T-helper 17 cell (primary cell): ENCODE measurements at places on chromosomes 3 and 15. TPM values are rescaled to one million over a fixed set of nuclear protein-coding genes. Genes with fewer than 3 reads are reported as not detected.

The EDEM1 gene
- 111 TPM for total RNA-seq

The PLSCR2 gene
- not detected for total RNA-seq

The PLA2G4B gene
- 23.1 TPM for total RNA-seq

The CCR1 gene
- total RNA-seq = 0.47 TPM

The RARB gene
- not detected for total RNA-seq

The PRSS50 gene
- total RNA-seq = not detected

The EFHB gene
- 0.68 TPM for total RNA-seq

The GLDN gene
- total RNA-seq = not detected

The ZIC1 gene
- total RNA-seq = not detected

DNA sequence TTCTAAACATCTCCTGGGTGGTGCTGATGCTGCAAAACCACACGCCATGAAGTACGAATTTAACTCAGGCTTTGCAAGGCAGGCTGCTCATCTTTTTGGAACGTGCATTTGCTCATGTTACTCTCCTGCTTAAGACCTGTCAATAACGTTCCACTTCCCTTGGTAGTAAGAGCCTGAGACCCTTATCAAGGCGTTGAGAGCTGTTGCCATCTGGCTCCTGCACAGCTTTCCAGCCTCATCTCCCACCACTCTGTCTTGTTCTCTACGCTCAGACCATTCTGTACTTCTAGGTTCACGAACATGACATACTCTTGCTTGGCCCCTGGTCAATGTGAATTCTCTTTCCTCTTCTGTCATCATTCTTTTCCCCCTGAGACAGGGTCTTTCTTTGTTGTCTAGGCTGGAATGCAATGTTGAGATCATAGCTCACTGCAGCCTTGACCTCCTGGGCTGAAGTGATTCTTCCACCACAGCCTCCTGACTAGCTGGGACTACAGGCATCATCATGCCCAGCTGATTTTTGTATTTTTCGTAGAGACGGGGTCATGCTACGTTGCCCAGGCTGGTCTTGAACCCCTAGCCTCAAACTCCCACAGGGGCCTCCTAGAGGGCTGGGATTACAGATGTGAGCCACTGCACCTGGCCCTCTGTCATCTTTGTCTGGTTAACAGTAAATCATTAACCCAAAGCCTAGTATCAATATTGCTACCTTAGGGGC lies 202.8 kb downstream of the CADPS start:
- no peak for DNase-seq

GRCh38 chr15:29925227-29926082 lies 103.2 kb upstream of the TJP1 start:
- no peak for DNase-seq

- DNase-seq = peak; percentile 72
These were observed at the start of gene CMTM6 for GRCh38 chr3:32502118-32502945. Gene CMTM6, minus strand, starts transcription at chr3:32502852. Its CDS starts 107 bp downstream, at chr3:32502745.

- no peak for DNase-seq
These were observed 15.2 kb downstream of the SSUH2 start for GRCh38 chr3:8629151-8630021.

GRCh38 chr15:45921376-45921775 lies 286.5 kb downstream of the SQOR start:
- no peak for DNase-seq

DNA sequence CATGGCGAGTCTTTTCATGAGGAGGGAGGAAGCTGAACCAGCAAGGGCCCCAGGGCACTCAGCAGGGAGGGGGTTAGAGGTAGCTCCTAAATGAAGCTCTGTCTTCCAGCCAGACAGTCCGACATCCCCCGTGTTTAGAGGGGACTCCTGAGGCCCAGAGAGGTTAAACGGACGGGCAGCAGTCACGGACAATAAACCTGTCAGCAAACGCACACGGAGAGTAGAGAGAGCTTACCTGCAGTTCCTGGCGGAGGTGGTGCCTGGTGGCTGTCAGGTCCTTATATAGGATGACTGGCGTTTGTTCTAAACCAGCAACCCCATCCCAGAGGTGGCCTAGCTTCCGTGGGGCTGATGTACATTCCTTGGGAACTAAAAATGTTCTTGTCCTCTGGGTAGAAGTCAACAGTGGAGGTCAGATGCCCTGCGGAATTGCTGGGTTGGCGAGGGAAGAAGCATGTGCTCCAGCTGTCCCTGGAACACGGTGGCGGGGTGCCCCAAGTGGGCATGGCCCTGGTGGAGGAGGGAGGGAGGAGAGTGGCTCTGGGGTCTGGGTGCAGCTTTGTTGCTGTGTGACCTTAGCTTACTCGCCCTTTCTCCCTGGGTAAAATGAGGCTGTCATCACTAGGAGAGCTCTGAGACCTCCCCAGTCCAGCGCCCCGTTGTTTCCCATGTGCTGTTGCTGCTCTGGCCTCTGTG lies 2.1 kb downstream of the GHRL start:
- DNase-seq = no peak

- no peak for DNase-seq
These were observed 12.0 kb downstream of the PTH1R start for GRCh38 chr3:46889381-46890110.

DNA sequence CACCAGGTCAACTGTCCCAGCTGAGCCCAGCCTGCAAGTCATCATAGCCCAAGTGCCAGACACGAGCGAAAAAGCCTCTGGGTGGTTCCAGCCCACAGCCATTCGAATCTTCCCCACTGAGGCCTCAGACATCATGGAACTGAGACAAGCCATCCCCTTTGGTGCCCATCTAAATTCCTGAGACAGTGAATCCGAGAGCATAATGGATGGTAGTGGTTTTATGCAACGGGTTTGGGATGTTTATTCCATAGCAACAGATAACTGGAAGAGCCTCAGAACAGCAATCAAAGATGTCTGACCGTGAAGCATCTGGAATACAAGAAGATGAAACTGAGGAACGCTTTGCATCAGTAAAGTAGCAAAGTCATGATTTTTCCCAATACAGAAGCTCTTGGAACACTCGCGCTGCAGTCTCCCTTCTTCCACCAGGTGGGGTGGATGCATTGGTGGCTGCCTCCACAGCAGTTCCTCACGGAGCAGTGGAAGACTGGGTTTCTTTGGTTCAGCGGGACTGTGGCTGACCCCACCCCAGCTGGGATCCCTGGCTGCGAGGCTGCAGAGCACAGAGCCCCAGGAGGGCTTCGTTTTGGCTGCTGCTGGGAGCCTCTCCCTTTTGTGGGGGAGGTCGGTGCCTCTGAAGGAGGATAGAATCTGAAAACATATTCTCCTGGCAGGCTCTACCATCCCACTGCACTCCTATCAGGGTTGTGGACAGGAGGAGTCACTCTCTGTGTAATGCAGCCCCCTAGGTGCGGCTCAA lies 26.4 kb upstream of the PDE8A start:
- DNase-seq = peak; percentile 30

DNA sequence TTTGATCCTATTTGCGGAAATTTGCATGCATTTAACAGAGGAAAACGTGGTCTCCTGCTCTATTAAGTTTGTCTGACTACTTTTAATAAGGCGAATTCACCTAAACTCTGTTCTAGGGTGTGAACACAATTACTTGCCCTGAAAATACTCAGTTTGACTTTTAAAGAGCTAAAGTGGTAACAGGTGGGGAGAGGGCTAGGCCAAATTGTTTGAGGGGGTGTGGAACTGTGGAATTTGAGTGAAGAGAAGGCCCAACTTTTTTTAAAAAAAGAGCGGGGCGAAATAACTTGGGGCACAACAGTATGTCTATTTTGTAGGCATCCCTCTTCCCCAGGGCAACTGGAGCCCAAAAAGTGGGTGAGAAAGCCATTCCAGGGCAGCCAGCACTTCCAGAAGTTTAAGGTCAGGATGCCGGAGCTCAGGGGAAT lies 580 bp upstream of the FXR1 start:
- no peak for DNase-seq

- no peak for DNase-seq
These were observed 181.4 kb downstream of the TLE3 start for GRCh38 chr15:69916169-69916785.
